ENCODE measurements at places on chromosomes 4 and X. TPM values are rescaled to one million over a fixed set of nuclear protein-coding genes. Genes with fewer than 3 reads are reported as not detected.

Gene SOD3
- total RNA-seq, result 415 TPM

Gene HSD17B13
- 0.32 TPM for total RNA-seq

Gene PABPC1L2A
- not detected for total RNA-seq

Gene UGT2B17
- total RNA-seq, result not detected

Gene MGARP
- 4.2 TPM for total RNA-seq

Gene FHL1
- 1,036 TPM for total RNA-seq

Gene FAM241A
- total RNA-seq, result 4.6 TPM

Gene TCP11X1
- total RNA-seq, result not detected

Gene KLB
- not detected for total RNA-seq

Gene CDS1
- 0.65 TPM for total RNA-seq

Gene CDX4
- total RNA-seq, result not detected

Gene GSX2
- not detected for total RNA-seq
